Daoy (cell line): ENCODE measurements at places on chromosomes 4 and X.
A peak's percentile ranks its signal among the peaks of the same experiment; 100 is the strongest.

DNA sequence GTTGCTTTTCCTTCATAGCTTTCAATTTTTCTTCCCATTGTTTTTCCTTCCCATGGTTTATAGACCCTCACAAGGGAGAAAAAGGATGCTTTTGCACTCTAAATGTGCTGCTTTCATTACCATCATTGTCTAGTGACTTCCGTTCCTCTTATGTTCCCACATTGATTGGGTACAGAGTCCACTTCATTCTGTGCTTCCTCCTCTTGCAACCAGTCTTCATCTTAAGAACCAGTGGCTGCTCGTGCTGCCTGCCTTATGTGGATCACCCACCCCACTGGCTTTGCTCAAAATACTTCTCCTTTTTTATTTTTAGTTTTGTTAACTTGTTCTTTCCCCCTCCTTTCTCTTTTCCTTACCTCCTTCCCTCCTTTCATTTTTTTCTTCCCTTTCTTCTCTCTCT is 76.5 kb upstream of the BOD1L1 start:
- no peak for DNase-seq

DNA sequence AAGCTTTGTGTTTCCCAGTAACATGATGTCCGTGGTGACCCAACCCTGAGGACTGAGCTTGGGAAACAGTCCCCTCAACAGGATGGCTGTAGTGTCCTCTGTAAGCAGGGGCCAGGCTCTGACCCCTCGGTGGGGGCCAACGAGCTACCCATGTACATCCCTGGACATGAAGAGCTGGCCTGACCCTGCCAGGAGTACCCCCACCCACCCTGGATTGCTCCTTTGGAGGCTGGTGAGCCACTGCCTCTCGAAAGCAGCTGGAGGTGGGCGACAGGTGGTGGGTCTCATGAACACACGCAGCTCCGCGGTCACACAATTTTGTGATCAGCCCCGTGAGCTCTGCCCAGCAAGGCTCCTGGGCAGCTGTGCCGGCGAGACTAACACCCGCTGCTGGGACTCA is 33.5 kb downstream of the NSG1 start:
- DNase-seq, result no peak

- peak; percentile 52 for DNase-seq
Measured at GRCh38 chrX:10549280-10549679, 71.1 kb downstream of the MID1 start.

- DNase-seq, result no peak
Measured at GRCh38 chr4:135777361-135777760, 1575.8 kb upstream of the PABPC4L start.

- no peak for DNase-seq
Measured at GRCh38 chrX:118392716-118393115, 46.8 kb downstream of the WDR44 start.

DNA sequence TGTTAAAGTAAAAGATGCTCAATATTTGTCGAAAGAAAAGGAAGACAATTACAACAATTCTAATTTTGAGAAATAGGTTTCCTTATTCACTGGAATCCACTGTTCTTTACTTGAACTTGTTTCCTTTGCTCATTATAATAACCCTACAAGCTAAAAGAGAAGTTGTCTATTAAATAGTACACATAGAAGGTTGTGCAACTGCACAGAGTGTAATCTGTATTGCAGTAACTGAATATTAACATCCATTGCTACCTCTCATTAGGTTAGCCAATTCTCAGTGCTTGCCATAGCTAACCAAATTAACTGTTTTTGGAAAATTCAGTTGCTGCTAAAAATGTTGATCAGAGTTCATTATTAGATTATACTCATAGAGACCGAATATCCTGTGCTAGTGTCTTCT is 120.0 kb downstream of the PDLIM5 start:
- no peak for DNase-seq

DNA sequence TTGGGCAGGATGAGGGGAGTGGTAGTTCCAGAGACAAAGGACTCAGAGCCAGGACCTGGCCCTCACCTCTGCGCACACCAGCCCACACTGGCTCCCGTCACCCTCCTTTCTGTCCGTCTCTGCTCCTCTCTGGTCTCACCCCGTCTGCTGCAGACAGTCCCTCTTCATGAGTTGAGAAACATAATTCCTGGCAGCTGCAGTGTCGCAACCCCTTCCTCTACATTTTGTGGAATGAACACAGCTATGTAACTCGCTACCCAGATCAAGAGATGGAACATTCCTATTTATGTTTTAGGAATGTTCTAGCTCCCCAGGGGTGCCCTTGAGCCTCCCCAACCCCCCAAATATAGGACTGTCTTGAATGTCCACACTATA is 59.3 kb downstream of the SHROOM2 start:
- no peak for DNase-seq

DNA sequence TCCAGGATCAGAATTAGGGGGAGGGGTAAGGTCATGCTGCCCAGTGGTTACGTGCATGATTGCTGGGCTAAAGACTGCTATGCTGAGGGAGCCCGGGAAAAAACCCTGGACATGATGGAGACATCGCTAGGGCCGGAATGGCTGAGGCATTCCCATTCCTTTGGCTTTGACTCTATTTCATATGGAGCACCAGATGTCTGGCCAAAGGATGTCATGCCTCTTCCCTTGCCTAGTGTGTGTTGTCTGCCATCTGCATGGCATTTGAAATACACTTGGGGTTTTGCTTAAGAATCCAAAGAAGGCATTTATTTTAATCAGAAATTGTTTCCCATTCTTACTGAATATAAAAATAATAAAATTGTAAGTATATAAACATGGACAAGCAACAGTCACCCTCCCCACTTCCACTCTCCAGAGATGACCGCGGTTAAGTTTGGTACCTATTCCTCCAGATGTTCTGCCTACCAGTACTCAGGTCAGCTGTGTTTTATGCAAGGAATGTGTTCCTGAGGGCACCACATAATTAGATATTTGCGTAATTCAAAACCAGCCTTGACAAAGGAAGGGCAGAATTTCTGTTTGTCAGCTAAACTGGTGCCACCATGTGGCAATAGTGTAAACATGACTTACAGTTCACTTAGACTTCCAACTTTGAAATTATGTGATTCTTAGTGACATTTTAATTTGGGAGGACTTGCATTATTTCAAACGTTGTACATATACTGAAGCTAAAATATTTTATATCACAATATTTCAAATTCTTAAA is 105.9 kb downstream of the CT47B1 start:
- peak; percentile 61 for DNase-seq

- DNase-seq, result no peak
Measured at GRCh38 chr4:47945930-47946726, 31.7 kb upstream of the NFXL1 start.

DNA sequence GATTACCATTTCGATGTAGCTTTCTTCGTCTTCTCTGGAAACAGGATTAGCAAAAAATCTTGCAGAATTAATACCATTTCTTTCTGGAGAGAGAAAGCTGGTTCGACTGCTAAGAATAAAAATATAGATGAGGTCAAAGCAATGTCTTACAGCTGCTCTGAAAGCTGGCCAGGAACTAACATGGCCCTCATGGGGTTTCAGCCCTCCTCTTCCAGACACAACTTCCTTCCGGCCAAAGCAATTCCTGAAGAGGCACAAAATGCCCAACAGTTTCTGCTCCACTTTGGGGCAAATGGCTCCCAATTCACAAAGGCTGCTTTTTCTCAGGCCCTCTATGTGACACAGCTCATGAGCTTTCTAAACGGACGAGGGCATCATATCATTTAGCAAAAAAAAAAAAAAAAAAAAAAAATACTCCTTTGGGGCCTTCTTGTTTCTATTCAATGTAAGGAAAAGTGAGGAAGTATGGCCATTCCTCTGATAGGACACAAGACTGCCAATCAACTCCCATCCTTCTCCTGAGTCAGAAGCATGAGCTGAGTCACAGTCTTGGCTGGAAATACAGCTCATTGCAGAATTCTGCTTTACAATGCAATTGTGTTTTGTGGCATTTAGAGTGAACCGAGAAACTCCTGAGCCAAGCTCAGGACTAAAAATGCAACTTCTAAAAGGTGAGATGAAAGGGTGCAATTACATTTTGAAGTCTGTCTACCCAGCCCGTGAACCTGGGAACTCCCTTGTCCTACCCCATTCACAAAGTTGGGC is 42.7 kb upstream of the CTAG2 start:
- DNase-seq, result peak; percentile 35

- DNase-seq, result no peak
Measured at GRCh38 chr4:162015090-162015489, 148.7 kb downstream of the FSTL5 start.

DNA sequence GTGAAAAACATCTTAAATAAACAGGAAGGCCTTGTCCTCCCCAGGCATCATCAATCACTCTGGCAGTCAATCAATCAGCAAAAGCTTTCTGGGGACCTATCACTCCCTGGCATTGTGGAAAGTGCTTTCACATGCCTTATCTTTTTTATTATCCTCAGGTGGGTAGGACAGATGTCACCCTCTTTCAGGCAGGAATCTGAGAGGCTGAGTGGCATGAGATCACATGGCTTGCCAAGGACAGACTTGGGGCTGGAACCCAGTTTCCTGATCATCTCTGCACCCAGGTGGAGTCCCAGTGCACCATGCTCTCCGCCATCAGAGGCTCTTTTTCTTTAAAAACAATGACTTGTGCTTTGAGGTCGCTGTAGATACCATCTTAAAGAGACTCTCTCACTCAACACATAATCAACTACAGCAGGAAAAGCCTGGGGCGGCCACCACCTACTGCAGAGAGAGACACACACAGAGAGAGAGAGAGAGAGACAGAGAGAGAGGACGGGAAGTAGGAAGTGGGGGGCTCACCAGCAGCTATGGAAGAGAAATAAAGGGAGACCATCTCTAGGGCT is 282.7 kb downstream of the PTTG2 start:
- DNase-seq, result no peak

DNA sequence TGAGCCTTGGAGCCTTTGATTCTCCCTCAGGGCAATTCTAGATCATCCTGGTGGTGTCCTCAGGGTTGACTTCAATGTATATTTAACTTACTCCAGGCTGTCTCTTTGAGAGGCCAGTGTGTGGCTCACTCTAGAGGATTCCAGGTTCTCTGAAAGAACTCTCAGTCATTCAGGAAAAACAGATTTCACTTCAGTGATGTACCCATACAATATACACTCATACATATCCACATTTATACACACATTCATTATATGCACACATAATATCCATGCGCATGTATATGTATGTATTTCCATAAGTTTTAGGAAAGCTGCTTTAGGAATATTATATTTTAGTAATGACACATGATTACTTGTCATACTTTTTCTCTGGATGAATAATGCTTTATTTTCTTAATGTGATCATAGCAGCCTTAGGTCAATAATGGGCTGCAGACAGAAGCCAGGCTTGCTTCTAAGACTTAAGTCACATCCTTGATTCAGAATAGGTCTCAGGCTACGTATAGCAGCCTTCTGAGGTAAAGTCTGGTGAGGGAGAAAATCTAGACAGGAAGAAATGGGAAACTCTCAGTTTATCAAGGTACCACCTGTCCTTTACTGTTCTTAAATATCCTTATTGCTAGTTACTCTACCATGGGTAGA is 397.0 kb downstream of the GPAT3 start:
- no peak for DNase-seq

GRCh38 chrX:74349387-74349786 is 45.4 kb downstream of the ZCCHC13 start:
- peak; percentile 56 for DNase-seq

DNA sequence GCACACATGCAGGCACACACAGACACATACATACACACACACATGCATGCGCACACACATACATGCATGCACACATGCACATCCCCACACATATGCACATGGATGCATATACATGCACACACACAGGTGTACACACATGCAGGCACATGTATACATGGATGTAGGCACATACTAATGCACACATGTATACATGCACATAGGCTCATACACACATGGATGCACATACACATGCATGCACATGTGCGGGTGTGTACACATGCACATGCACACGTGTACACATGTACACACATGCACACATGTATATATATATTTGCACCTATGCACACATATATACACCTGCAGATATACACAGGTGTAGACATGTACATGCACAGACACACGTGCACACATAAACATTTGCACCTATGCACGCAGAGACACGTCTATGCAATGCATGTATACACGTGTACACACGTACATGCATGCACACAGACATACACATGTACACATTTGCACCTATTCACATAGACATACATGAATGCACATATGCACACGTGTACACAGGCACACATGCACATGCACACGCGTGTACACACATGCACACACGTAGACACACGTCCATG is 4.0 kb downstream of the PLCXD1 start:
- no peak for DNase-seq

DNA sequence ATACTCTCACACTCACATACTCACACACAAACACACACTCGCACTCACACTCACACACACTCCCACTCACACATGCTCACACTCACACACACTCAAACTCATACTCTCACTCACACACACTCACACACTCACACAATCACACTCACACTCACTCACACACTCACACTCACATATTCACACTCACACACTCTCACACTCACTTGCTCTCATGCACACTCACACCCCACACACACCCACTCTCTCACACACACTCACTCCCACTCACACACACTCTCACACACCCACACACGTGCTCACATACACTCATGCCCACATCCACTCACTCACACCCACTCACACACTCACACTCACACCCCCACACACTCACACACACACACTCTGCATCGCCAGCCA is 4.9 kb upstream of the ATP2B3 start:
- no peak for DNase-seq

- DNase-seq, result no peak
Measured at GRCh38 chrX:43892336-43892870, 10.2 kb upstream of the MAOB start.

DNA sequence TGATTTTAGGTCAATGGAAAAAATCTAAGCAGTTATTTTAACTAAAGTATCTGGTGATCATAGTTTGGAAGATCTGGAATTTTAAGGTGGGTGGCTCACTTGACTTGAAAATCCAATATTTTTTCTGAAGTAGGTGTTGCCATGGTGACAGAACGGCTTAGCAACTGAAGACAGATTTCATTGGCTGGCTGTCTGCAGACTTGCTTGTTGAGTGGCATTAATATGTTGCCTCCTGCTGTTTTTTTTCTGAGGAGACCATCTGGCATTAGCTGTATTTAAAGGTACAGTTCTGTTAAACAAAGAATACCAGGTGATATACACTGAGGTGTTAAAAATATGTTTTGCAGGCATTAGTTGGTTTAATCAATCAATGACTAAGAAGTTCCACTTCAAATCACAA is 19.8 kb downstream of the CPE start:
- DNase-seq, result no peak
